Activated CD8-positive, alpha-beta memory T cell treated with anti-CD3 and anti-CD28 coated beads, Interleukin-2, amount 10 ng/mL, durations not matched to agents 7 days and 5 days (primary cell): ENCODE measurements at places on chromosomes 3 and 15. TPM values are rescaled to one million over a fixed set of nuclear protein-coding genes. Genes with fewer than 3 reads are reported as not detected.

Gene NSUN3
- 15.3 TPM for total RNA-seq

DNA sequence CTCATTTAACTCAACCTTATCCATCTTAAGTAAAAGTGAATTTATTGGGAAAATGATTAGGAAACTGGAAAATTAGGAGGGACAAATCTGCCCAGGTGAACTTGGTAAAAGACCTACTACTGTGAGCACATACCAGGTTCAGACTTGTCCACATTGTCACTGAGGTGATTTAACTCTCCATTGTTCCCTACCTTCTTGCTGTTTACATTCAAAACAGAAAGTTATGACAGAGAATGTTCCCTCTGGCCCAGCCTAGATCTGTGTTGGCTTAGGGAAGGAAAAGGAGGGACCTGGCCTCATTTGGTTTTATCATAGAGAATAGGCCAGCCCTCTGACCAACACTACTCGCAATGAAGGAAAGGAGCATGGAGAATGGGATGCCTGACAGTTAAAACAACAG, 117.6 kb downstream of the SATB1 start:
- DNase-seq, result no peak

GRCh38 chr3:167887096-167887495, 151.6 kb downstream of the SERPINI1 start:
- no peak for DNase-seq

DNA sequence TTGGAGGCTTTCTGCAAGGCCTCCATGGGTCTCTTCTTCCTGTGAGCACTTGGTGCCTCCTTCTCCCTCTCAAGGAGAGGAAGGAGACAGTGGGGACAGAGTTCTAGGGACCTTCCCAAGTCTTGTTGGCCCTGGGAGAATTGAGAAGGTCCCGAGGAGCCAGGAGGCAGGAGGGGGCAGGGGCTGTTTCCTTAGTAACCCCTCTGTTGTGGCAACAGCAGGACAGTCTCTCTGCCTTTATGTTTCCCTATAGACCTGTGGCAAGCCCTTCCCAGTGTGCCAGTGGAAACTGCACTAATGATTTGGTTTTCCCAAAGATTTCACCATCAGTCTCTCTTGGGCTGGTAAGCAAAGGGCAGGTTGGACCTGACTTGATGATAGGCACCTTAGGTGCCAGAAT, 87.8 kb upstream of the GALNT15 start:
- DNase-seq, result no peak

DNA sequence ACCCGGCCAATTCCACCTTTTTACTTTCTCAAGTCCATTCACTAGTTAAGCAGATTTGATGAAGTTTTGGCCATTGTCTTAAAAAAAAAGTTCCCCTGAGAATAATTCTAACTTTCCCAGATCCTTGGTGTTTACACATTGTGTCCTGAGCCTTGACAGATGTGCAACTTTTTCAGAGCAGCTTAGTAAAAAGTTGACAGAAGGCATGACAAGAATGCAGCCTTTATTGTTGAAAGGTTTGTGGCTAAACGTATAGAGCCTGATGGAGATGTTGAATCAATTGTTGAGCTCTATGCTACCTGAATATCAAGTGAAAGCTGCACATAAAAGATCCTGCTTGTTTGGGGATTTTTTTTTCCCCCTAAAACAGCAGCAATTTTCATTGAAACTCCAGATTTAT, 75.3 kb upstream of the CMTM7 start:
- no peak for DNase-seq

DNA sequence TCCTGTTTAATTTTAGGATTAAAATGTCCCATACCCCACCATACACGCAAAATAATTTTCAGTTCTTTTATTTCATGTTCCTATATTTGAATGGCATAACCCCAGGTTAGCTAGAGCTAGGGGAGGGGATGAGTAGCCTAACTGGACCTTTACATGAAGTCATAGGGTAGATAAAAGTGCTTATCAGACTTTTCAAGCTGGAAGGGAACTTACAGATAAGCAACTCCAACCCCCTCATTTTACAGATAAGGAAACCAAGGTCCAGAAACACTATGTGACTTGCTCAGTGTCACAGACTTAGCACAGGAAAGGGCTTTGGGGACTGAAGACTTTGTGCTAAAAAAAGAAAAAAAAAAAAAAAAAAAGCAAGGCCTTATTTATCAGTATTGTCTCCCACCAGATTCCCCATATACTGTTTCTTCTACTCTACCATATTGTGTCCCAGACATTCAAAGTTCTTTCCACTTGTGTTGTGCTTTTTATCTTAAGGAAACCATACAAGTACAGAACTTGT, 10.6 kb upstream of the TNIK start:
- DNase-seq, result no peak

- no peak for DNase-seq
Measured at GRCh38 chr15:78411061-78411460, 27.0 kb upstream of the IREB2 start.

Gene NTRK3
- total RNA-seq, result not detected

DNA sequence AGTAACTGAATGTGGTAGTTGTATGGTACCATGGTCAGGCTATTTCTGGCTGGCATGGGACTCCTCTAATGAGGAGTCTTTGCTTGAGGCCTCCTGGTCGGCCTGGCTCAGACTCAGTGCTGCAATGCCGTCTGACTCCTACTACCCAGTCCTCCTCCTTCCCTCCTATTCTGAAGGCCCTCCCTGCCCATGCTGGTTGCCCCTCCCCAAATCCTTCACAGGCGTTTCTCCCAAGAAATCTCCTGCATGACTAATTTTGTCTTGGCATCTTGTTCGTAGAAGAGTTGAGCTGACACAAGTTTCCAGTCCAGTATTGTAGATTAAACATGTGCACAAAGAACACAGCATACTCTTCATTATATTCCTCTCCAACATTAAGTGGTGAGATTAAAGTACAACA, 115.5 kb downstream of the NFKBIZ start:
- no peak for DNase-seq

Gene LRIG1
- total RNA-seq, result 21.0 TPM

- no peak for DNase-seq
Measured at GRCh38 chr15:41254560-41254959, 23.5 kb downstream of the CHP1 start.

- DNase-seq, result no peak
Measured at GRCh38 chr3:196643201-196643749, 3.8 kb downstream of the NRROS start.

- no peak for DNase-seq
Measured at GRCh38 chr3:153094386-153094785, 67.6 kb upstream of the RAP2B start.

Gene GLT8D1
- total RNA-seq, result 37.0 TPM

Gene KBTBD12
- total RNA-seq, result not detected

Gene SPATA12
- total RNA-seq, result not detected

Gene MESP1
- 5.1 TPM for total RNA-seq

Gene TJP1
- total RNA-seq, result not detected

Gene SLC24A5
- not detected for total RNA-seq

Gene TLR9
- total RNA-seq, result not detected

DNA sequence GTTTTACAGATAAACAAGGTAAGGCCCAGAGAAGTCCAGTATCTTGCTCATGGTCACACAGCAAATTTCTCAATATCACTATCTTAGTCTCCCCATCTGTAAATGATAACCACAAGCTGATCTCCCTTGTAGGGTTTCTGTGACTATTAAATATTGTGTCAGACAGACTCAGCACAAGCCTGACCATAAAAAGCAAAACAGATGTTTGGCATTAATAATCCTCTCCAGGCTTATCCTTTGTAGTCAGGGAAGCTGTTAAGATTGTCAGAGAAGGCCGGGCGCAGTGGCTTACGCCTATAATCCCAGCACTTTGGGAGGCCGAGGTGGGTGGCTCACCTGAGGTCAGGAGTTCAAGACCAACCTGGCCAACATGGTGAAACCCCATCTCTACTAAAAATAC, 173.2 kb upstream of the PRICKLE2 start:
- no peak for DNase-seq

GRCh38 chr3:111871809-111872623, 13.0 kb downstream of the PHLDB2 start:
- DNase-seq, result no peak

Gene ERC2
- not detected for total RNA-seq

- peak; percentile 33 for DNase-seq
Measured at GRCh38 chr3:10527295-10528001, 22.1 kb upstream of the ATP2B2 start.

DNA sequence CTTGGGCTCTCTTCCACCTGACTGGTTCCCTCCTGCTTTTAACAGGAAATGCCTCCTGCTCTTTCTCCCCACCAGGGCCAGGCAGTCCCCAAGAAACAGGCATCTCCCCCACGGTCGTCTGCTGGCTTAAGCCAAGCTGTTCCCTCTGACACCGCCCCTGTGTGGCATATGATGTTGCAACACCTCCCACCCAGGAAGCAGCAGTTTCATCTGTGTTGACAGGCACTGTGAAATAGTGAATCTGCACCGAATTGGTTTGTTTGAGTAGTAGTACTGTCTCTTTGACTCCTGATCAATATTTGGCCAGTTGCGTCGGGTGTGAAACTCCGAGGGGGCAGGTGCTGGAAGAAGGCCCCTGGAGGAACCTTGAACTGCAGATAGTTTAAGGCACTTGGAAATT, 188.8 kb downstream of the FEZF2 start:
- DNase-seq, result no peak

DNA sequence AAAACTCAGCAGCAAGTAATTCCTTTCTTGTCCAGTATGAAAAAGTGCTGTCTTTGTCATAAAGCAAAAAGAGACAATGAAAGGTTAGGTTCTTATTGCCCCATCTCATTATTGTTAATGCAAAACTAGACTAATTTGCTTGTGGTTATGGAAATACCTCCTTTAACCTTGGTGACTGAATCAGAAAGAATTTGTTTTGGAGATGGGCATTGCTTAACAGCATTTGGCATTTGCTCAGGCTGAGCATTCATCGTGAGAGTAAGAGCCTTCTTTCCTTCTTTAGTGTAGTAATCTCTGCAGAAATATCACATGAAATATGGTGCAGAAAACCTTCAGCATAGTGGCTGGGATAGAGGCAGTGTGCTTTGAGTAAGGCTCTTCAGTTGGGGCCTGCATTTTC, 103.1 kb downstream of the CNTN6 start:
- no peak for DNase-seq

DNA sequence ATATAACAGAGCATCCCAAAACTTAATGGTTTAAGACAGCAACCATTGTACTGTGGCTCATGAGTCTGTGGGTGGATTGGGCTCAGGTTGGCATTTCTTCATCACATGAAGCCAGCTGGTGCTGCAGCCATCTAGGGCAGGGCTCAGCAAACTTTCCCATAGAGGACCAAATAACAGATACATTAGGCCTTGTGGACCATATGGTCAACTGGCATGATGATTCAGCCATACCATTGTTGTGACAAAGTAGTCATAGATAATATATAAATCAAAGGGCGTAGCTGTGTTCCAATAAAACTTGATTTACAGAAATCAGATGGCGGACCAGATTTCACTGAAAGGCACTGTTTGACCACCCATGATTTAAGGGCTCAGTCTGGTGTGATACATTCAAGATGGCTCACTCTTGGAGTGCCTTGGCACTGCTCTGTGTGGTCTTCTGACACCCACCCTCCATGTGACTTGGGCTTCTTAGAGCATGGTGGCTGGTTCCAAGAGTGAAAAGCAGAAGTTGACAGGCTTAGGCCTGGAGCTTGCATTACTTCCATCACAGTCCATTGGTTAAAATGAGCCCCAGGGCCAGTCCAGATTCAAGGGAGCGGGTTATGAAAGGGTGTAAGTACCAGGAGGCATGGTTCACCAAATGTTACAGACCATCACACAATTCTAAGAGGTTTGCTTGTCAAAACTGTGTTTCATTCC, 40.8 kb upstream of the BHLHE40 start:
- no peak for DNase-seq

Gene ITIH1
- not detected for total RNA-seq

Gene ZPLD1
- not detected for total RNA-seq

DNA sequence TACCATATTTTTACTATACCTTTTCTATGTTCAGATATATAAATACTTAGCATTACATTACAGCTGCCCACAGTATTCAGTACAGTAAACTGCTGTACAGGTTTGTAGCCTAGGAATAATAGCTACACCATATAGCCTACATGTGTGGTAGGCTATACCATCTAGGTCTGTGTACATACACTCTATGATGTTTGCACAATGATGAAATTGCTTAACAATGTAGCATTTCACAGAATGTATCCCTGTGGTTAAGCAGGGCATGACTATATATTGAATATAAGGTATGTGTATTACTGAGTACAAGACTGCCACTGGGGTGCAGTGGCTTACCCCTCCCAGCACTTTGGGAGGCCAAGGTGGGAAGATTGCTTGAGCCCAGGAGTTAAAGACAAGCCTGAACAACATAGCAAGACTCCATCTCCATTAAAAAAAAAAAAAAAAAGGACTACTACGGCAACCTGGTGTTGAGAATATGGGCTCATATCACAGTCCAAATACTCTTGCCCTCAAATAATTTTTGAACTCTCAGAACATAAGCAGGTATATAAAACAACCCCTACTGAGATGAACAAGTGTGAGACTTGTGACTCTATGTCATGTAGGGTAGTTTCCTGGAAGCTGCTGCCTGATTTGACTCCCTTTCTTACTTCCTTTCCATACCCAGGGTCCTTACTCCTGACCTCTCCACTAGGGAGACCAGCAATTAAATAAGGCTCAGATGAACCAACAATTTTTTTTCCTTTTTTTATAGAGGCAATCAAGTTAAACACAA, 4.8 kb downstream of the PPP1R14D start:
- no peak for DNase-seq

Gene CPN2
- not detected for total RNA-seq

GRCh38 chr15:26691249-26691648, 81.6 kb downstream of the GABRB3 start:
- no peak for DNase-seq

DNA sequence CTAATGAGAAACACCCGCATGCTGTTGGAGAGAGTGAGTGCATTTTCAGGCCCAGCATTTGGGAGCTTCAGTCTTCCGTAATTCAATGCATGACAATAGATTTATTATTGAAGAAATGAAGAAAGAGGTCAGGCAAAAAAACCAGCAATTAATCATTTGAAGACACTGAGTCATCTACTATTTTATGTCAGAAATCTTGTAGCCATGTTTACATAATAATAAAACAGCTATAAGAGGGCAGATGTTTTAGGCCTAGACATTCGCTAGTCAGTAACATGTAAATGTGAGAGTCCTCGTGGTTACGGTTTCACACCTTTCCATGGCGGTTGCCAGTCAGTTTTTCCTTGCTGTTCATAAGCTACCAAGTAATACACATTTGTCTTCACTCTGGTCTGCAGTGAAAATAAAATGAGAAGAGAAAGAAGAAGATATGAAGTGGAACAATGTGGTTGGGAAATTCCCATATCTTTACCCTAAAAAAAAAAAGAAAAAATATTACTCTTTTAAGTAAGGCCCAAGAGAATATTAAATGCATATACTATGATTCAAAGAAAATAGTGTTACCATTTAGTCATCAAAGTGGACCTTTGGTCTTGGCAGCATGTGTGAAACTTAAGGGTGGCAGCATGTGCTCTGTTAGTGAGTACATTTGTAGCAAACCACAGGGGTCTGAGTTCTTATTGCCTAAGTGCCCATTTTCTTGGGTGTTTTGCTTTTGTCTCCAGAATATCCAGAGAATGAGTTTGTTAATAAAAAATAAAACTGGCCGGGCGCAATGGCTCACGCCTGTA, 140.5 kb upstream of the TBL1XR1 start:
- DNase-seq, result peak; percentile 86

- peak; percentile 45 for DNase-seq
Measured at GRCh38 chr3:58350627-58351013, 17.9 kb downstream of the PXK start.

- DNase-seq, result no peak
Measured at GRCh38 chr3:143895805-143896204, 47.5 kb upstream of the SLC9A9 start.
